ENCODE measurements at places on chromosomes 16 and 17. TPM values are rescaled to one million over a fixed set of nuclear protein-coding genes. Genes with fewer than 3 reads are reported as not detected.
A peak's percentile ranks its signal among the peaks of the same experiment; 100 is the strongest.

DNA sequence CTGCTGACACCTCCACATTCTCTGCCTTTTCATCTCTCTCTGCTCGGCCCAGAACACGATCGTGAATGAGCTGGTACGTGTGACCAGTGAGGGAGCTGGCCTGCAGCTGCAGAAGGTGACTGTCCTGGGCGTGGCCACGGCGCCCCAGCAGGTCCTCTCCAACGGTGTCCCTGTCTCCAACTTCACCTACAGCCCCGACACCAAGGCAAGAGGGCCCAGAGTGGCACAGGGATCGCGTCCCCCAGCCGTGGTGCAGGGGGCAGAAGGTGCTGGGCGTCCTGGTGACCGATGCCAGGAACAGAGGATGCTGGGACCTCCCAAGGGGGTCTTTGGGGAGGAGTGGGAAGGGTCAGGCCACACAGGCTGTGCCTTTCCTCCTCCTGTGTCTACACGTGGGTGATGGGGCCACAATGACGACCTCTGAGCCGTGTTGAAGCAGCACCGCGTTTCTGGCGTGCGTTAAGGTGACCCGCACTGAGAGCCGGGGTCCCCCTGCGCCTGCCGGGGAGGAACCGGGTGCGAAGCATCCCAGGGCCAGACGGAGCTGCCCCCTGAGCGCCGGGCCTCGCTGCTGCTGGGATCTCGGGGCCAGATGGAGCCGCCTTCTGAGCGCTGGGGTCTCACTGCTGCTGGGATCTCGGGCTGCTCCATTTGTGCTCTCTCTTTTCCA lies 17.4 kb downstream of the GAA start:
- peak; percentile 39 for DNase-seq

GRCh38 chr17:5711344-5711743 lies 127.0 kb upstream of the NLRP1 start:
- DNase-seq: no peak

DNA sequence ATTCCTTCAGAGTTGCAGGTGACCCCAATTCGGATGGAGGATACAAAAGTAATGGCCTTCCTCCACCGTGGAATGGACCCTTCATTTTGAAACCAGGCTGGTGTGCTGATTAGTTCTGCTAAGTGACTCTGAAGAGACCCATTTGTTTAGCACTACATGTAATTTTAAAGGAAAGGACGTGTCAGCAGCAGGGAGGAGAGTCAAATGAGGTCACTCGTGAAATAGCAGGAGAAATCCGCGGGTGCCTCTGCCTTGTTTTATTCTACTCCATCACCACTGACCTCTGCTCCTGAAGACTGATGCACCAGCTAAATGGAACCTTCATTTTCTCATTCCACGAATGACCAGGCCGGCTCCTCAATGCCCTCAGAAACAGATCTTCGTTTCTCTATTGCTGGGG lies 589.2 kb downstream of the CDH11 start:
- DNase-seq: no peak

DNA sequence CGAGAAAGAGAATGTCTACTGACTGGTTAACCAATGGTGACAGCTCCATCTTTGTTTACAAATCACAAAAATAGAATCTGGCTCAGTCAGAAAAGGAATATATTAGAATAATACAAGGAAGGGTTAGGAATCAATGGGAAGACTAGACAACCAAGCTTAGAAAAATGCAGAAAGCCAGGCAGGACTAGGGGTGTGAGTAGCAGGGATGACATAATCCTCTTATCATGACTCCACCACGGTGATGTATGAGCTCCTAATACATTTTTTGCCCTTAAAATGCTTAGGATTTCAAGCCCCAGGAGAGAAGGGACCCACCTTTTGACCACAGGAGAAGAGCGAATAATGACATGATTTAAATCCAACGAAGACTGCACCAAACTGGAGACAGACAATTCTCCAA lies 252.3 kb downstream of the CHD9NB start:
- no peak for DNase-seq

DNA sequence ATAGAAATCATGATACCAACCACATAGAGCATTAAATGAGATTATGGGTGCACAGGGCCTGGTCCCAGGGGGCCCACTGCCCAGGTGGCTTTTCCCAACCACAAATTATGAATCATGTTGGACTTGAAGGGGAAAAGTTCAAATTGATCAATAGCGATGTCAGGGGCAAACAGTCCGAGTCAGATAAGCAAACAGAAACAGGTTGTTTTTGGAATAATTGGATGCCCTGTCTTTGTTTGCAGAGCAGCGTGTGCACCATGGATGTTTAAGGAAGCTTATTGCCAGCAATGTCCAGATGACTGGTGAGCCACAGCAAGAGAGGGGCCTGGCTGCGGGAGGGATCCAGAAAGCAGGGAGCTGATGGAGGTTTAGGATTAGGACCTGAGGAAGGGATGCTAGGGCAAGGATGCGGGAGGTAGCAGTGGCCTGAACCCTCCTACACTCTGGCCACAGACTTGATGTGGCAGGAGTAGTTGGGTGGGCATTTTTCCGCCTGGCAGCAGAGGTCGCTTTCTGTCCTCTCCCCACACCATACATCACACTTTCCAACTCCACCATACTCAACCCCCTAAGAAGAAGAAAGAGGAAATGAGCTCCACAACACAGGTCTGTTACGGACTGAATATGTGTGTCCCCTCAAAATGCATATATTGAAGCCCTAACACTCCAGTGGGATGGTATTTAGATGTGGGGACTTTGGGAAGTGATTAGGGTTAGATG lies 266.4 kb upstream of the RPL38 start:
- no peak for DNase-seq

DNA sequence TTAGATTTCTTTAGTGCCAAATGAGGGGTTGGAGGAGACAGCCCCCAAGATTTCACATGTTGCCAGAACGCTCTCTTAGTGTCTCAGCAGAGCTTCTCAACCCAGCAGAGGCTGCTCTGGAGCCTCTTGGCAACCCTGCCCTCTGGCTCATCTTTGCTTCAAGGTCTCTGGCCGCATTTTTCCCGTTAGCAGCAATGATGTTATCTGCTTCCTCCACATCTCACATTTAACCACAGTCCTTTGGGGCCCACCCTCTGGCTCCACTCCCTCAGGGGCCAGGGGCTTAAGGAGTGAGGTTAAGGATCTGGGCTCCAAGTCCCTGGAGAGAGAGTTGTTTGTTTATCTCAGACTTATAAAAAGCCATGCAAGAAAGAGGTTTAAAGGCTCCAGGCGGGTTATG lies 3.3 kb upstream of the XYLT1 start:
- DNase-seq: peak; percentile 17

Gene OR1G1
- polyA plus RNA-seq: not detected
